ENCODE measurements at places on chromosomes 11 and 22. TPM values are rescaled to one million over a fixed set of nuclear protein-coding genes. Genes with fewer than 3 reads are reported as not detected.
A peak's percentile ranks its signal among the peaks of the same experiment; 100 is the strongest.

The OR8D4 gene
- total RNA-seq = not detected

DNA sequence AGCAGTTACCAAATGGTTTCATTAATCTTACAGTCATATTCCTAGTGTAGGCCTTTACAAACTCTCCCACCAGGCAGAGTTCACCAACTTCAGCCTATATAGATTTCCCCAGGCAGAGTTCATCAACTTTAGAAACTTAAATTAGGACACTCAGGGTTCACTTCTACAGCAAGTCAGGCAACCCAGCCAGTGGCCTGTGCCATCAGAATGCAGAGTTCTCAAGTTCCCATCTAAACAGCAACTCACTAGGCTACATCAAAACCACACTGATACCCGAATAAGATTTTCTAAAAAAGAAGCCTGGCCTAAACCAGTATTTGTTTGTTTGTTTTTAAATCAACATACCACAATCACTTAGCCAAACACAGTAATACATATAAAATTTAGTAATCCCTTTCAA lies 33.7 kb downstream of the PICALM start:
- no peaks in the 10 kb centered on the region for H3K27me3 ChIP-seq
- no peaks in the 10 kb centered on the region for H3K4me1 ChIP-seq

The PARVA gene
- total RNA-seq = 18.1 TPM

The OR56B4 gene
- total RNA-seq = not detected

GRCh38 chr11:127193950-127194349 lies 193.4 kb upstream of the KIRREL3 start:
- H3K27me3 ChIP-seq = no peaks in the 10 kb centered on the region
- no peaks in the 10 kb centered on the region for H3K36me3 ChIP-seq
- no peak for DNase-seq
- no peak overlapping the region for H3K4me3 ChIP-seq
- H3K27ac ChIP-seq = no peak overlapping the region

The PLAAT3 gene
- total RNA-seq = 188 TPM

GRCh38 chr11:70014291-70014690 lies 63.8 kb upstream of the ANO1 start:
- H3K27ac ChIP-seq = no peak overlapping the region
- H3K4me3 ChIP-seq = no peak overlapping the region
- H3K36me3 ChIP-seq = no peaks in the 10 kb centered on the region
- no peak for DNase-seq

The DEUP1 gene
- not detected for total RNA-seq

- DNase-seq = peak; percentile 31
- no peak overlapping the region for H3K4me3 ChIP-seq
- no peak overlapping the region for H3K27ac ChIP-seq
- no peaks in the 10 kb centered on the region for H3K27me3 ChIP-seq
Observed at GRCh38 chr11:16912692-16913111, 101.5 kb downstream of the PLEKHA7 start.

- no peaks in the 10 kb centered on the region for H3K4me1 ChIP-seq
- peak; percentile 19 for DNase-seq
- H3K27me3 ChIP-seq = peaks cover 6% of the 10 kb centered on the region
Observed at GRCh38 chr11:2580571-2581001, 119.2 kb downstream of the KCNQ1OT1 start.

DNA sequence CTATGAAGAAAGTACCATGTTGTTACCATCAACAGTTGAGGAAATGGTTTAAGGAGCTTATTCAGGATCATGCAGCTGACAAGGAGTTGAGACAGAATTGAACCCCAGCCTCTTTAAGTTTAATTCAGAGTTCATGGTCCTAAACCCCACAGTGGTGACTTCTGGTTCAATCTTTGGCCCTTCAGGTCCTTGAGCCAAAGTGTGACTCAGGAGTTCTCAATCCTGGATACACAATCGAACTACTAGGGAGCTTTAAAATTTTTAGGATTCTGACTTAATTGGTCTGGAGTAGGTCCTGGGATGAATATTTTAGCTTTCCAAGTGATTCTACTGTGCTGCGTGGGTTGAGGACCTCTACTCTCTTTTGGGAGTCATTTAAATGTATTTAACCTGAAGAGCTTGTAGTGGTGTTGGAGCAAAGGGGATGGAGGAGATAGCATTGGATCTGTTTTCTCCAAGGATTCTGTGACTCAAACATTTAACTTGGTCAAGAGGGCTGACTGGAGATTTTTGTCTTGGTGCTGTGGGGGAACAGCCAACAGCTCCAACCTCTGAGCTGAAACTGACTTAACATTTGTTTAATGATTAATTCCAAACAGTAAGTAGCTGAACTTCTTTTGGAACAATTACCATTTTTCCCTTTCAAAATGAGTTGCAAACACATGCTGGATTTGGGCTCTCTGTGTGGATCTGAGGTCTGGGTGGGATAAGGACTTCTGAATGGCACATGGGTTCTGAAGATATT lies 80.1 kb downstream of the INSC start:
- DNase-seq = no peak
- no peaks in the 10 kb centered on the region for H3K36me3 ChIP-seq
- no peaks in the 10 kb centered on the region for H3K27me3 ChIP-seq
- no peak overlapping the region for H3K27ac ChIP-seq
- H3K4me1 ChIP-seq = no peaks in the 10 kb centered on the region

The RAB3IL1 gene
- 1.8 TPM for total RNA-seq

Measured in H9 (cell line).